Heart left ventricle (tissue), 16 donors: ENCODE measurements at places on chromosomes 13 and 19. TPM values are rescaled to one million over a fixed set of nuclear protein-coding genes. Genes with fewer than 3 reads are reported as not detected.

DNA sequence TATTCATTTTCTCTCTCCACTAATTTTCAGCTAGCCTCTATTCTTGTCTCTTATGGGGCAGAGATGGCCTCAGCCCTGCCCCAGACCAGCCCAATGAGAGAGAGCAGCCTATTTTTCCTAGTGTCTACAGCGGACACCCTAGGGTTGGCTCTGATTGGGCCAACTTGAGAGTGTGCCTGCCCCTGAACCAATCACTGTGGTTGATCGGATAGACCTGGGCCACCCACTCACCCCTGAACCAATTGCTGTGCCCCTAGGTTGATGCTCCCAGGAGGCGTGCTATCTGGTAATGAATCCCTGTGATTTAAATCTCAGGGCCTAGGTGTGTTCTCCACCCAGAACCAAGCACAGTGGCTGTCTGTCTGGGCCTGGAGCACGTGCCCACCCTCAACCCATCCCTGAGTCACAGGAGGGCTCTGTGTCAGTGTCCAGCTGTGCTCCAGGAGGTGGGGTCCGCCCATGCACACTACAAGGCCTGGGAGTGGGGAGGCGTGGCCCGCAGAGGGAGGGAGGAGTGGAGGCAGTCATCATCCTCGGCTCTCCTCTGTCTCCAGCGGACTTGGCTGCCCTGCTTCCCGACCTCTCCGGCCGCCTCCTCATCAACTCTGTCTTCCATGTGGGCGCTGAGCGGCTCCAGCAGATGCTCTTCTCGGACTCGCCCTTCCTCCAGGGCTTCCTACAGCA, 14.9 kb upstream of the SCN1B start:
- H3K36me3 ChIP-seq: peaks cover 90% of the 10 kb centered on the region
- H3K4me3 ChIP-seq: no peak overlapping the region
- peaks cover 18% of the 10 kb centered on the region for H3K4me1 ChIP-seq
- no peaks in the 10 kb centered on the region for H3K27me3 ChIP-seq
- DNase-seq: no peak
- no peak overlapping the region for H3K27ac ChIP-seq

DNA sequence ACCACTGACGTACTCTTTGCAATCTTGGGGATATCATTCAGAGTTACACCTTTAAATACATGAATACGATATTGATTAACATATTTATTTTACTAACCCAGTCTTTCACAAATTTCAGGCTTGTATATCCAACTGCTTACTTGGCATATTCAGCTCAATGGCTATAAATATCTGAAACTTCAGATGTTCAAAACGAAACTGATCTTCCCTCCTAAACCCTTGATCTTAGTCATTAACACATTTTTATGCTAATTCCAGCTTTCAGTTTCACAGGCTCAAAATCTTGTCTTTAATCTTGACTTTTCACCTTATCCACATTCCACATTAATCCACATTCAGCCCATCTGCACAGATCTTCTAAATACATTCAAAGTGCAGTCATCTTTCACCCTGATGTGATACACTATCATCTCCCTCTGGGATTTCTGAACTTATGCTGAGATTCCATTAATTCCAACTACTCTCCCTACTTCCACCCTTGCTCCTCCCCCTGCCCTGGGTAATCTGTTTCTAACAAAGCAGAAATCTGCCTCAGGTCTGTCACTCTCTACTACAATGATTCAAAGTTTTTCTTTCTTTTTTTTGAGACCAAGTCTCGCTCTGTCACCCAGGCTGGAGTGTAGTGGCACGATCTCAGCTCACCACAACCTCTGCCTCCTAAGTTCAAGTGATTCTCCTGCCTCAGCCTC, 387.2 kb downstream of the GPC5 start:
- H3K36me3 ChIP-seq: no peaks in the 10 kb centered on the region
- no peak overlapping the region for H3K27ac ChIP-seq
- H3K4me3 ChIP-seq: no peak overlapping the region
- no peaks in the 10 kb centered on the region for H3K27me3 ChIP-seq
- DNase-seq: no peak

DNA sequence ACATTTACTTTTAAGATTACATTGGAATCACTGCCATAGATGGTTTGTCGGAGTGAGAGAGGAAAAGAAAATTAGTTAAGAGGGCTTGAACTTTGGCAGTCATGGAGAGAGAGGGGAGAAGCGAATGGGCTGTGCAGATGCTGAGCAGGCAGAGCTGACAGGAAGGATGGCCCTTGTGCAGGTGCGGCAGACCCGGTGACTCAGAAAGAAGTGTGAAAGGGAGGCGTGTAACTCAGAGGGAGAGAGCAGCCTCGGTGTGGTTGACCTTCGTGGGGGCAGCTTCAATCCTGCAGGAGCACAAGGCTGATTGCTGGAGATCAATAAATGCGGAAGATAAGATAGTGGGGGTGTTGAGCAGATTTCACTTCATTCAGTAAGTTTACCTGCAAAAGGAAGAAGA, 76.9 kb downstream of the TNFSF13B start:
- H3K27me3 ChIP-seq: no peaks in the 10 kb centered on the region
- H3K36me3 ChIP-seq: no peaks in the 10 kb centered on the region
- DNase-seq: no peak
- no peaks in the 10 kb centered on the region for H3K4me1 ChIP-seq
- H3K27ac ChIP-seq: no peak overlapping the region

GRCh38 chr19:2982983-2983350, 5.6 kb downstream of the TLE6 start:
- DNase-seq: peak; percentile 79
- no peaks in the 10 kb centered on the region for H3K36me3 ChIP-seq
- no peak overlapping the region for H3K4me3 ChIP-seq
- H3K27ac ChIP-seq: peak overlapping the region; percentile 81
- H3K27me3 ChIP-seq: peaks cover 11% of the 10 kb centered on the region

GRCh38 chr13:72754111-72754510, 26.4 kb downstream of the BORA start:
- H3K36me3 ChIP-seq: peaks cover 43% of the 10 kb centered on the region
- H3K27ac ChIP-seq: no peak overlapping the region
- H3K4me3 ChIP-seq: no peak overlapping the region
- no peaks in the 10 kb centered on the region for H3K4me1 ChIP-seq
- no peak for DNase-seq

DNA sequence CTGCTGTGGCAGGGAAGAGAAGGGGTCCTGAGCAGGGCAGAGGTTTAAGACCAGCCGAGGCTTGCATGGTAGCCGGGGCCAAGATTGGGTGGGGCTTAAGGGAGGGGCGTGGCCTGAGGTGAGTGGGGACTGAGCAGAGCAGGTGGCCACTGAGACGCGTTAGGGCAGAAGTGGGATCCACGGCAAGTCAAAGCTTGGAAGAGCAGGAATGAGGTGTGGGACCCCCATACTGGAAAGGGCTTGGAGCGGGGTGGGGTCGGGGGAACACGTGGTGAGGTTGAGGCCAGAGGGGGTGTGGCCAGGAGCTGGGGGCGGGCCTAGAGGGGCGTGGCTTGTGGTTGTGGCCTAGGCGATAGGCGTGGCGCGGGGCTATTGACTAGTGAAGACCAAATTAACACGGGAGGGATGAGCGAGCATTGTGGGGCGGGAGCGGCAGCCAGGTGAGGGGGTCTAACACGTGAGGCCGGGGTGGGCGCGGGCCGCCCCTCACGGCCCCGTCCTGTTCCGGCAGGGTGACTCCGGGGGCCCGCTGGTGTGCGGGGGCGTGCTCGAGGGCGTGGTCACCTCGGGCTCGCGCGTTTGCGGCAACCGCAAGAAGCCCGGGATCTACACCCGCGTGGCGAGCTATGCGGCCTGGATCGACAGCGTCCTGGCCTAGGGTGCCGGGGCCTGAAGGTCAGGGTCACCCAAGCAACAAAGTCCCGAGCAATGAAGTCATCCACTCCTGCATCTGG, 3.3 kb downstream of the CFD start:
- H3K36me3 ChIP-seq: peaks cover 3% of the 10 kb centered on the region
- peaks cover 27% of the 10 kb centered on the region for H3K27me3 ChIP-seq
- H3K4me3 ChIP-seq: no peak overlapping the region
- peak; percentile 67 for DNase-seq
- no peak overlapping the region for H3K27ac ChIP-seq
- no peaks in the 10 kb centered on the region for H3K4me1 ChIP-seq

- DNase-seq: no peak
- no peaks in the 10 kb centered on the region for H3K27me3 ChIP-seq
- H3K4me3 ChIP-seq: no peak overlapping the region
- H3K4me1 ChIP-seq: peaks cover 34% of the 10 kb centered on the region
- no peak overlapping the region for H3K27ac ChIP-seq
Observed at GRCh38 chr19:10278935-10279334, 7.8 kb upstream of the ICAM4 start.

- H3K27ac ChIP-seq: no peak overlapping the region
- no peaks in the 10 kb centered on the region for H3K36me3 ChIP-seq
- H3K4me1 ChIP-seq: peaks cover 19% of the 10 kb centered on the region
- H3K27me3 ChIP-seq: no peaks in the 10 kb centered on the region
- no peak for DNase-seq
Observed at GRCh38 chr19:10885201-10886169, 14.1 kb downstream of the CARM1 start.

DNA sequence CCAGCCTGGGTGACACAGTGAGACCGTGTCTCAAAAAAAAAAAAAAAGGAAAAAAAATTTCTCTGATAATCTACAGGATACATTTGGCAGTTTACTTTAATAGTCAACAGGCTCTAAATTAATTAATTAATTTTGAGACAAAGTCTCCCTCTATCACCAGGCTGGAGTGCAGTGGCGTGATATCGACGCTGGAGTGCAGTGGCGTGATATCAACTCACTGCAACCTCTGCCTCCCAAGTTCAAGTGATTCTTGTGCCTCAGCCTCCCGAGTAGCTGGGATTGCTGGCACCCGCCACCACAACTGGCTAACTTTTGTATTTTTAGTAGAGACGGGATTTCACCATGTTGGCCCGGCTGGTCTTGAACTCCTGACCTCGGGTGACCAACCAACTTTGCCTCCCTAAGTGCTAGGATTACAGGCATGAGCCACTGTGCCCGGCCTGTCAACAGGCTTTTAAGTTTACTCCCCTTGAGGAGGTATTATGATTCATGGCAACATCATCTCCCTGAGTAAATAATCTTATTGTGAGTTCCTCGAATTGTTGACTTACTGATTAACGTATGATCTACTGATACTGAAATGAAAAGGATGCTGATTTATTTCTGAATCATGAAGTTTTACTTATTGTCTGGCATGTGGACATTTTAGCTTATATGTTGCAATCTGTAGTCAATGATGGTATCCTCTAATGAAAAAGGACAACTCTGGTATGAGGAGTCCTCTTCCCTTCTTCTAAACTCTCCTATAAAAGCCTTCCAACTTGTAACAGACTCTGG, 21.3 kb upstream of the MTRF1 start:
- no peak overlapping the region for H3K4me3 ChIP-seq
- H3K4me1 ChIP-seq: no peaks in the 10 kb centered on the region
- no peak for DNase-seq

Gene CCDC169
- 3.6 TPM for total RNA-seq

Gene SELENOV
- not detected for total RNA-seq

Gene PSG11
- total RNA-seq: not detected

Gene KLC3
- 0.12 TPM for total RNA-seq

Gene TNNI3
- total RNA-seq: 8,707 TPM

Gene PLK5
- not detected for total RNA-seq

Gene OR7C1
- not detected for total RNA-seq
